Chondrocyte (in vitro differentiated cells): ENCODE measurements at places on chromosomes 16 and 17. TPM values are rescaled to one million over a fixed set of nuclear protein-coding genes. Genes with fewer than 3 reads are reported as not detected.

- no peak for DNase-seq
- H3K27ac ChIP-seq: no peak overlapping the region
- H3K36me3 ChIP-seq: no peaks in the 10 kb centered on the region
Observed at GRCh38 chr16:55389426-55390073, 65.5 kb downstream of the IRX6 start.

GRCh38 chr16:51641191-51641765 lies 490.2 kb upstream of the SALL1 start:
- no peak overlapping the region for H3K4me3 ChIP-seq
- peaks cover 10% of the 10 kb centered on the region for H3K27me3 ChIP-seq
- no peak for DNase-seq
- no peaks in the 10 kb centered on the region for H3K36me3 ChIP-seq
- no peak overlapping the region for H3K27ac ChIP-seq

GRCh38 chr16:85448557-85449190 lies 164.4 kb upstream of the GSE1 start:
- no peak overlapping the region for H3K4me3 ChIP-seq
- no peak for DNase-seq
- no peak overlapping the region for H3K27ac ChIP-seq
- H3K27me3 ChIP-seq: peaks cover 2% of the 10 kb centered on the region

- peaks cover 7% of the 10 kb centered on the region for H3K4me1 ChIP-seq
- H3K27me3 ChIP-seq: no peaks in the 10 kb centered on the region
- peak; percentile 82 for DNase-seq
- H3K4me3 ChIP-seq: no peak overlapping the region
Observed at GRCh38 chr16:2711370-2712062, 8.5 kb downstream of the PRSS27 start.

DNA sequence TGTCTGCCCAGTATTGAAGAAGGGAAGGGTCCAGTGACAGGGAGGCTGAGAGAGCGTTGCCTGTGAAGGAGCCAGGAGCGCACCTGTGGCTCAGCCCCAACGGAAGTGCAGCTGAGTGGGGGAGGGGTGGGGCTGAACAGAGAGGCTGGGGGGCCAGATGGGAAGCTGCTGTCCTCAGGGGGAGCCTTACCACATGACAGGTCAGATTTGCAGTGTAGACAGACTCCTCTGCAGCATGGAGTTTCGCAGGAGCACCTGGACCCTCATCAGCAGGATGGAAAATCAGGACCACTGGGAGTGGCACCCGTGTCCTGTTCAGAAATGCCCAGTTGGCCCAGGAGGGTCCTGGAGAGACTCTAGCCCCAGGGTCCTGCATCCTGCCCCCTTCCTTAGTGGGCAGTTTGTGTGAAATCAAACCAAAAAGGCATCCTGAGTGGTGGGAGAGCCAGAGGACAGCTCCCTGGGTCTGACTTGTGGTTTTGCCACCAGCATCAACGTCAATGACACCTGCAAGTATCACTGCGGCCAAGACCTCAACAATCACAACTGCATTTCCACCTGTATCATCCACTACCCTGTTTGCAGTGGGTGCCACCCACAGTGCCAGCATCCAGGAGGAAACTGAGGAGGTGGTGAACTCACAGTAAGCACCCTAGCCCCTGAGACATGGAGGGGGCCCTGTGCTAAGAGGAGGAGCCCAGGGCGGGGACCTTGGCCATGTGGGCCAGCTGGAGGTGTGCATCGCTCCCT lies 7.8 kb downstream of the CD300A start:
- no peak overlapping the region for H3K4me3 ChIP-seq
- H3K36me3 ChIP-seq: no peaks in the 10 kb centered on the region
- no peak for DNase-seq
- H3K4me1 ChIP-seq: no peaks in the 10 kb centered on the region
- H3K27ac ChIP-seq: no peak overlapping the region

- peak overlapping the region; percentile 76 for H3K27ac ChIP-seq
- no peaks in the 10 kb centered on the region for H3K27me3 ChIP-seq
- H3K36me3 ChIP-seq: peaks cover 2% of the 10 kb centered on the region
Observed at GRCh38 chr16:11140098-11140375, 116.0 kb downstream of the SOCS1 start.

DNA sequence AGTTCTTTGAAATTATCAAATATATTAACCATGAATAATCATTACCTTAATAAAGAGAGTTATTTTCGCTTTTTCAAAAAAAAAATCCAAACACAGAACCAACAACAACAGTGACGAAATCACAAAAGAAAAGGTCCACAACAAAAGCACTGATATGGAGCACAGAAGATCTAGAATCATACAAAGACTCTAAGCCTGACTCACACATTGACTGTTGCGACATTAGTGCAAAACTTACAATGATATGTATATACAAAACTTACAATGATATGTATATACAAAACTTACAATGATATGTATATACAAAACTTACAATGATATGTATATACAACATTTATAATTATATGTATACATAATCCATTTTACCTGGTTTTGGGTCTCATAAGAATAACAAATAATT lies 117.7 kb downstream of the USP22 start:
- H3K4me1 ChIP-seq: peaks cover 89% of the 10 kb centered on the region
- no peak overlapping the region for H3K4me3 ChIP-seq
- DNase-seq: no peak
- no peaks in the 10 kb centered on the region for H3K27me3 ChIP-seq
- no peak overlapping the region for H3K27ac ChIP-seq

DNA sequence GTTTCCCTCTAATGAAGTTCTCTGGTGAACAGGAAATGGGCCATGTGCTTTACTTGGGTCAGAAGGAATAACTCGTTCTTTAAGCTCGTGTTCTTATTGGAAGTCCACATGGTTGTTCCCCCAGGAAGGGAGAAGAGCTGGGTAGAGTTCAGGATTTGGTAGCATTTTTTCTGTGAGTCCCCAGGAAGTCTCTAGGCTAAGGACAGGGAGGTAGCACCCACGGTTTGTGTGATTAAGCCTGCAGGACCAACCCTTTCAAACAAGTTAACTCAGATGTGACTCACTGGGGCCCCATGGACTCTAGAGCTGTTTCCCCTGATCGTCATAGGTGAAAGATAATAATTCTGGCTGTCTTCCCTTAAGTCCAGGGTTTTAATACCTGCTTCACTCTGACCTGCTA lies 16.4 kb downstream of the SAP30BP start:
- H3K4me1 ChIP-seq: peaks cover 80% of the 10 kb centered on the region
- DNase-seq: peak; percentile 2
- H3K27ac ChIP-seq: peak overlapping the region; percentile 13
- H3K27me3 ChIP-seq: no peaks in the 10 kb centered on the region
- H3K4me3 ChIP-seq: no peak overlapping the region
- no peaks in the 10 kb centered on the region for H3K36me3 ChIP-seq

- H3K27me3 ChIP-seq: no peaks in the 10 kb centered on the region
- no peak overlapping the region for H3K4me3 ChIP-seq
- H3K27ac ChIP-seq: no peak overlapping the region
- H3K36me3 ChIP-seq: peaks cover 3% of the 10 kb centered on the region
- peaks cover 25% of the 10 kb centered on the region for H3K4me1 ChIP-seq
Observed at GRCh38 chr17:78174870-78175642, 6.7 kb downstream of the SYNGR2 start.

Gene CCL13
- total RNA-seq: not detected in 3 replicates

Gene NECAB2
- 0.40 to 0.72 TPM (median 0.58 TPM) in 3 replicates for total RNA-seq

Gene CDH3
- total RNA-seq: 1.1 to 1.6 TPM (median 1.4 TPM) in 3 replicates

Gene PHKG2
- total RNA-seq: 18.8 to 28.1 TPM (median 19.0 TPM) in 3 replicates

Gene NPIPA8
- 0.35 to 0.68 TPM (median 0.41 TPM) in 3 replicates for total RNA-seq

Gene CDT1
- 2.9 to 11.7 TPM (median 3.7 TPM) in 3 replicates for total RNA-seq
